ENCODE measurements at places on chromosomes 1 and 21.

GRCh38 chr1:187537936-187538335, 709.2 kb downstream of the PLA2G4A start:
- no peak for DNase-seq

GRCh38 chr1:226400519-226401354, 7.2 kb downstream of the PARP1 start:
- no peak for DNase-seq

DNA sequence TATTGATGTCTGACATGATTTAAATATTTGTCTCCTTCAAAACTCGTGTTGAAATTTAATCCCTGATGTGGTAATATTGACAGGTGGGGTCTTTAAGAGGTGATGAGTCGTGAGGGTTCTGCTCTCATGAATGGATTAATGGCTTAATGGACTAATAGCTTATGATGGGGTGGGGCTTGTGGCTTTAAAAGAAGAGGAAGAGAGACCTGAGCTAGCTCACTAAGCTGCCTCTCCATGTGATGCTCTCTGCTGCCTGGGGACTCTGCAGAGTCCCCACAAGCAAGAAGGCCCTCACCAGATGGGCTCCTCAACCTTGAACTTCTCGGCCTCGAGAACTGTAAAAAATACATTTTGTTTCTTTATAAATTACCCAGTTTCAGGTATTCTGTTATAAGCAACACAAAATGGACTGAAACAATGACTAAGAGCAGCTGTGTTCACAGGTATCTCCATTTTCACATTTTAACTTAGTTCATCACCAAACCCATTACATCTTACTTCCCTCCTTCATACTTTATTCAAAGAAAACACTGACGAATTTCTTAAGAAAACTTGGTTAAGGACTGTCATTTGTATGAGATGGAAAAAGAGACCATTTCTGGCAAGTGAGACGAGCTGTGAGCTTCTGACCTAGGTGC, 12.1 kb upstream of the AIM2 start:
- DNase-seq = no peak

GRCh38 chr1:78779831-78780230, 130.2 kb downstream of the IFI44 start:
- DNase-seq = no peak

DNA sequence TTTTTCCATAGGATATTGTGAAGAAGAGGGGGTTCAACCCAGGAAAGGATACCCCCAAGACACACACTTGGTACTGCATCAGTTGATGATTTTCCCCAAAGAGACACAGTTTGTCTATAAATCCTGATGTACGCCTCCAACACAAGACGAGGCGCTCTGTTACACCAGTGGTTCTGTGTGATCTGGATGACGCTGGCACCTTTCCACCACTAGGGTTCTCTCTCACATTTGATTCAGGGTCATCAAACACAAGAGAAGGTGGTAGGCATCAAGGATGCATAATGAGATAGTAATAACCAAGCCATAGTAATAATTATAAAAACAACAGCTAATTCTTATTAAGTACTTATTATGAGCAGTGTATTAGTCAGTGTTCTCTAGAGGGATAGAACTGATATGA, 508.8 kb upstream of the ZP4 start:
- no peak for DNase-seq

DNA sequence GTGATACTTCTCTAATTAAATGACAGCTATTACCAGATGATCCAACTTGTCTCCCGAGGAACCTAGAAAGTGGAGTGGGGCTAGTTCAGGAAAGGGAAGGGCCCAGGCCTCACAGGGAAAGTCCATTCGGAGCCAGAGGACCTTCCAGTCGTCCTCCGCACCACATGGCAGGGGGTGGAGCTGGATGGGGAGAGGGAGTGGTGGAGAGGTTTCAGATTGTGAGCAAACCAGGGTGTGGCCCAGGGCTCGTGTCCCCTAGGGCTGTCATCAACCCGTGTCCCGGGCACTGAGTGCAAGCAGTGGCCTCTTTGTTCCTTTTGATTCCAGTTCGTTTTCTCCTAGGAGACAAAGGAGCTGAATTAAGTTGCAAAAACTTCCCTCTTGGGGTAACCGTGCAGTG, 114.9 kb downstream of the HUNK start:
- no peak for DNase-seq

GRCh38 chr1:104402178-104402577, 652.5 kb downstream of the AMY1C start:
- no peak for DNase-seq

DNA sequence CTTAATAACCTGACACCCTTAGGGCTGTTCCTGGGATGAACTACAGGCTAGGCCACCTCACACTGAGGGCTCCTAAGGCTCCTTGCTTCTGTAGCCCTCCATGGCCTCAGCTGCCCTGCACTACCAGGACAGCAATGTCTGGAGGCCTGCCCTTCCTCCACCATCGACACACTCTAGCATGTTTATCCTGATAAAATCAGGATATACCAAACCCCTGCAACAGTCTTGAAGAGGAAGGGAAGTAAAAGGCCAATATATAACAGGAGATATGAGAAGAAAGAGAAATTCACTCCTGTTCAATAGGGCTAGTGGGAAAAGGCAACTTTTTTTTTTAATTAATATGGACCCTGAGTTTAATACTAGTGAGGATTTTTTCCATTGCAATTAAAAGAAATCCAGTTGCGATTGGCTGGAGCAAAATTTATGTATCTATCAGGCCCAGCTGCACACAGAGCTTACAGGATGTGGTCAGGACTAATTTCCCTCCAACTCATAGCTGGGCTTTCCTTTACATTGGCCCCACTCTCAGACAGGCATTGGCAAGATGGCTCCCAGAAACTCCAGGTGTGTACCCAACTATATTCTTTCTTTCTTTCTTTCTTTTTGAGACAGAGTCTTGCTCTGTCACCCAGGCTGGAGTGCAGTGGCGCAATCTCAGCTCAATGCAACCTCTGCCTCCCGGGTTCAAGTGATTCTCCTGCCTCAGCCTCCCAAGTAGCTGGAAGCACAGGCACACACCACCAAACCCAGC, 13.5 kb upstream of the ATP2B4 start:
- DNase-seq = no peak

DNA sequence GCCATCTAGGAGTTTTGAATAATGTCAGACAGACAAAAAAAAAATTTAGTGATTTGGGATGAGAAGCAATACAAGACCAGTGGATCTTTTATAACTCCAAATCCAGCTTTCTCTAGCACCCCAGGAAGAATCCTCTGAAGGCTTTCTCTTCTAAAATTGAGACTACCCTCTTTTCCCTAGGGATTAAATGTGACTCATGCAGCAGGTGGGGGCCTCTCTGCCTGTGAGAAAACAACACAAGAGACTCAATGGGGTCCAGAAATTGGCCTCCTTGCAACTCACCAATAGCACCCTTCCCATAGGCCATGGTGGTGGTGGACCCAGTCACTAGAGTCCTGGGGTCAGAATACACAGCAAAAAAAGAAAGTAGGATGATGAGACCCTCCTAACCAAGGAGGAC, 120.3 kb upstream of the ATP1A1 start:
- no peak for DNase-seq

Data from activated T-cell treated with anti-CD3 and anti-CD28 coated beads, Interleukin-2, amount 50 U/mL, for 1 hour (primary cell).